ENCODE measurements at places on chromosomes 6 and 20. TPM values are rescaled to one million over a fixed set of nuclear protein-coding genes. Genes with fewer than 3 reads are reported as not detected.

DNA sequence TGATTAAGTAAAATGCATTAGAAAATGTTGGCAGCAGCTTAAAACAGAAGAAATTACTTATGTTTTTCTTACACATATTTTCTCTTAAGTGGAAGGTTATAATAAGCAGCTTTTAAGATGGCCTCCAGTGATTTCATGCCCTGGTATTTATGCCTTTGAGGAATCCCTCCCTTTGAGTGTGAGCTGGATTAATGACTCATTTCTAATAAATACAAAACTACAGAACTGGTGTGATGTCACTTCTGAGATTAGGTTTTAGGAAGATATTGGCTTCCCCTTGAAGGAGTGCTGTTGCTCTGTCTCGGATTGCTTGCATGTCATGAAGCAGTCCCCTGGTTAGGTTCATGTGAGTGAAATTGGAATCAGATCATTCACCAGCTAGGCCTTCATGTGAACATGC, 143.2 kb upstream of the EPHA7 start:
- DNase-seq, result no peak

SLC2A10 gene
- total RNA-seq, result 3.9 TPM

DNA sequence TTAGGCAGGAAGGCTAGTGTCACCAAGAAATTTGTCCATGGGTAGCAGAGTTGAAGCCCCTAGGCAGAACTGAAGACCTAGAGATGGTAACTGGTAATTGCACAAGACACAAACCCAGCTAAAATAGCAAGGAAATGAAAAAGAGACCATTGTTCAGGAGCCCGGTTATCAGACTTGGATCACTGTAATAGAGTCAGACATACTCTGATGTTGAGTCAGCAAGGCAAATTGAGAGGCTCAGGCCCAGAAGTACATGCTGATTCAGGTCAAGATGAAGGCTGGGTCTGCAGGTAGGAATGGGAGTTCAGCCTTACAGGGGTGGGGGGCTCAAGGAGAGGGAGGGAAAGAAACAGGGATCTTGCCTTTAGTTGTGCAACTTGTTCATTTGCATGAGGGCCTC, 6.5 kb upstream of the TMEM242 start:
- no peak for DNase-seq

DNA sequence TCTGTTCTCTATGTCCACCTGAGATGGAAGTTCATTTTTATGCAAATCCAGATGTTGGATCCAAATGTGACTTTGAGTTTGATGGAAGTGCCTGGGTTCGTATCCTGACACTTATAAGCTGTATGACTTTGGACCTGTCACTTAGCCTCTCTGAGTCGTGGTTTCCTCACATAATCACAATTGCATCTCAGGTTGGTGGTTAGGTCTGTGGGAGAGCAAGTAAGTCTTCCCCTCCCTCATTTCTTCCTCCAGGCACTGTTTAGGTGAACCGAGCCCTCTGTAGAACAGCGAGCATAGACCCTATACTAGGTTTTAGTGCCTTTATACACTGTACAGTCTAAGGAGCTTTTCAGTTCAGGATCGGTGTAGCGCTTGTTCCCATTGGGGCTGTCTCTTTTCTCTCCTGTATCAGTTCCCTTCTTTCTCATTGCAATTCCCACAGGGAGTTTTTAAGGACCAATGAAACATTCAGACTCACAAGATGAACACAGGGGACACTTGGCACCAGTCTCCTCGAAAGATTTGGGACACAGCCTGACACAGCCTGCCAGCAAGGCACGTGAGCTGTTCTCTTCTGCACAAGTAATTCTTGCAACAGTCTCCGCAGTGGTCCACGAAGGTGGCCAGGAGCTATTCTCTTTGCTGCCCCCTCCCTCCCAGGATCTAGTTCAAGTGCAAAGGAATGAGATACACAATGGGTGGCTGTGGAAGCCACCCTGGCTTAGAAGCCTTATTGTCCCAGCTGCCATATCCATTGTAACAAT, 11.8 kb downstream of the TOX2 start:
- no peak for DNase-seq

GRCh38 chr6:167578371-167578901, 248.3 kb upstream of the AFDN start:
- no peak for DNase-seq

GNAS-AS1 gene
- total RNA-seq, result 1.5 TPM

DNA sequence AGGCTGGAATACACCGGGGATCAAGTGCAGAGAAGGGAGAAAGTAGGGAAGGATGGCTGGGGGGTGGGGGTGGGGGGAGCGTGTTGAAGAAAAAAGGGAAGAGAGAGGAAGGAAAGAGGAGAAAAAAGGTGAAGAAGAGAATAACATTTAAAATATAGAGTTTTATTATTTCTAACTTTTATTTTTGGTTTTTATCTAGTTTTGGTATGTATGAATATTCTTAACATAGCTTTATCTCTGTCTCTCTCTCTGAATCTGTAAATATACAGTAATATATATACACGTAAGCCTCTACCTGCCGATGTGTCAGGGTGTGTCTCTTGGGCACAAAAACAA, 30.0 kb downstream of the HLA-F start:
- DNase-seq, result no peak

DNA sequence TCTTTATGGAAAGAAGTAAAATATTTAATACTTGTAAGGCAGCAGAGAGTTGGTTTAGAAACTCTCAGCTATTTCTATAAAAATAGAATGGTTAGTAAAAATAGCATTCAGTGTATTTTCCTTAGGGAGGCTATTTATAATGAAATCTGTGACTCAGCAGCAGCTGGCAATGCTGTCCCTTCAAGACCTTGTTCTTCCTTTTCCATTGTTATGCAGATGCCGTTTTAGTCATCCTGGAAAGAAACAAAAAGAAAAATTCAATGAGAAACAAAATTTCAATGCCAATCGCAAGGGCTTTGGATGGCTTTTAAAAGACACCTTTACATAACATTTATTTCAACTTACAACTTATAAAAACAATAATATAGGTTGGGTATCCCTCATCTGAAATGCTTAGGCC, 17.5 kb downstream of the MPC1 start:
- DNase-seq, result no peak

DNA sequence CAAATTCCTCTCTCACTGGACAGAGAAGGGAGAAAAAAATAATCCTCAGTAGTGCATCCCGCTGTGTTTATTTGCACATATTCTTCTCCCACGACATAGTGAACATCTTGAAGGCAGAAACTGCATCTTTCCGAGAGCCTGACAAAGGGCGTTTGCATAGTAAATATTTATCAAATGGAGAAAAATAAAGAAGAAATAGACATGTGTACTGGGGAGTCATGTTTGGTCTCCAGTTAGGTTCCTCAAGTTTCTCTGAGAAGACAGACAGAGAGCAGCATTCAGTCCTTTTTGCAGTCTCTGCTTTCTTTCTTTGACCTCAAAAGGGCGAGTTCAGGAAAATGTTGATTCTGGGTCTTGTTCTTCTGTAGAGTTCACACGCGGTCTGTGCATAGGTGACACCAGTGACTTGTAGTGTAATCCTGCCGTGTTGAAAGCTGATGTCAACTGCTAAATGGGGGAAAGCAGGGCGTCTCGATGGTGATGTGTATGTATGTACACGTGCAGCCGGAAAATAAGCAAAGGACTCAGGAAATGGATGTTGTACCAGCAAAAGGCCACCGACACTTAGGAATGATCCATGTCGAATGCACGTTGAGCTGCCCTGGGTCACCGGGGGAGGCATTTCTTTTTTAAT, 285.6 kb downstream of the ZNF217 start:
- no peak for DNase-seq

- DNase-seq, result no peak
Observed at GRCh38 chr20:24437196-24438082, 32.0 kb upstream of the SYNDIG1 start.

DNA sequence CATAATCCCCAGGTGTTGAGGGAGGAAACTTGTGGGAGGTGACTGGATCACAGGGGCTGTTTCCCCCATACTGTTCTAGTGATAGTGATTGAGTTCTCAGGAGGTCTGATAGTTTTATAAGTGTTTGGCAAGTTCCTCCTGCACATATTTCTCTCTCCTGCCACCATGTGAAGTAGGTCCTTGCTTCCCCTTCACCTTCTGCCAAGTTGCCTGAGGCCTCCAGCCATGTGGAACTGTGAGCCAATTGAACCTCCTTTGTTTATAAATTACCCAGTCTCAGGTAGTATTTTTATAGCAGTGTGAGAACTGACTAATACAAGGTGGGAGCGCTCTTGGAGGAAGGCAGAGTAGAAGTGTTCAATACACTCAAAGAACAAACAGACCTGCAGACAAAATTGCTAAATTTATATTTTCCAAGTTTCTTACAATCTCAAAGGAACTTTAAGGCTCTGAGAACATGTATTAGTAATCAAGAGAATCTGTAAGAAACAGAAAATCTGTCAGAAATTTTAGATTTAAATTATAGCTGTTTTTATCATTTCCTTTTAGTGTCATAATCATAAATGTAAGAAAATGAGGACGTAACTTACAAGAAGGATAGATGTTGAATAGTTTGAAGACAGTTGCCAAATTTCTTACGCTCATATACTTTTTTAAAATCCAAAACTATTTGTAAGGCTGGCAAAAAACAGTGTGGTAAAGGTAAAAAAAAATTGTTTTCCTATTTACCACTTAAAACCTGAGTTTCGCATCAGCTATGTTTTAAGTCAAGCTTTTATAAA, 77.7 kb downstream of the ASCC3 start:
- DNase-seq, result no peak

PRND gene
- not detected for total RNA-seq

DNA sequence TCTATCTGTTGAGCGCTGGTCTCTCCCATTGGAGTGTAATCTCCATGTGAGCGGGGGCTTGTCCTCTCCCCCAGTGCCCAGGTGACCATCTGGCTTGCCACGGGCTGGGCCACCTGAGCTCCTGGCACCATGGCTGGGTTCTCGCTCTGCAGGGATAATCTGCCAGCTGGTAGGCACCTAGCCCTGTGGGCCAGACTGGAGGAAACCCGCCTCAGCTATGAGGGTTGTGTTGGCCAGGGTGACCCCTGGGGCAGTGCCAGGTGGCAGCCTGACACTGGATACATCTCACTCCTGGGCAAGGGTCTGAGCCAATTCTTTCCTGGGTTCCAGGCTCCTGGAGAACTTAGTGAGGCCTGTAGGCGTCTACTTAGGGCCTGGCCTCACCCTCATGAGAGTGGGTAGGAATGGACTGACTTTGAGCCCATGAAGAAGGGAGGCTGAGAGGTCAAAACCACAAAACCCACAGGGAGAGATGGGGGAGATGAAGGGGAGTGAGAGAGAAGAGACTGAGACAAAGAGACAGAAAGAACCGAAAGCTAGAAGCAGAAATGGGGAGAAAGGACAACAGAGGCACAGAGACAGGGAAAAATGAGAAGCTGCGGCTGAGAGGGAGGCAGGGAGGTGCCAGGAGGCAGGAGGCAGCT, 5.8 kb upstream of the SLC52A3 start:
- DNase-seq, result no peak

DNA sequence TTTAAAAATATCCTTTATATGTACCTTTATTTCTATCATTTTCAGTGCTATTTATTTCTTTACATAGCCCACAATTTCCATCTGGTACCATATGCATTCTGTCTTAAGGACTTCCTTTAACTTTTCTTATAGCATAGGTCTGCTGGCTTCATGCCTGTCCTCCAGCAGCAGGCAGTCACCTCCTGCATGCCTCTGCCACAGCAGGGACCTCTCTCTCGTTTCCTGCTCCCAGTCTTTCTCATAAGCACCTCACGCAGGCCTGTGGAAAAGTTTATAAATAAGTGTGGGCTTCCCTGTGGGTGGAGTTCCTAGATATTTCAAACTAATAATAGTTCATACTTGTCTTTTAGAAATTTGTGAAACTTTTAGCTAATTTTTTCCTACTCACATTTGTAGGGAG, 133.9 kb downstream of the KCNQ5 start:
- no peak for DNase-seq

SLC22A16 gene
- not detected for total RNA-seq

- no peak for DNase-seq
Observed at GRCh38 chr6:80988892-80989291, 763.6 kb downstream of the TENT5A start.

DNA sequence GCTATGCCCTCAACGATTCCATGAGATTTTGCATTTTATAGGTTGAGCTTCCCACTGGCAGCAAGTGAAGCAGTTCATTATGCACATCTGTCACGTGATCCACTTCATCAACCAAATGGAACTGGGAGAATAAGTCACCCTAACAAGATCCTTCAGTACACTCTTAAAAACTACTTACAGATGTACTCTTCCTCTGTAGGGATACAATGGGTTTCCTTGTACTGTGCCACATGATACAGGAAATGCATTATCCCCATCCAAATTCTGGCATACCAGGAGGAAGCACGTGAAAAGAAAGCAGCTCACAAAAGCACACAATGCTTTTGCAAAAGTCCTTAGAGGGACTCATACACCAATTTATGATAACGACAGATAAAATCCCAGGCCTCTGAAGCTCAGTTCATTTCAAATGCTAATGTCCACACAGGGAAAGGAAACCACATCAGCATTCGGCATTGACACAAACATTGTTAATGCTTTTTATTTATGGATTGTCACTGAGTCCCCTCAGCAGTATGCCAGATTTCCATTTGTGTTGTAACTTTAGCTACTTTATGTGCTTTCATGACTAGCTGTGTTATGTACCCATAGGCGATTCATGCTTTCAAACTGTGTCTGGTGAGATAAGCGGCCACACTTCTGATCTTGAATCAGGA, 58.1 kb upstream of the REV3L start:
- DNase-seq, result no peak

CAGE1 gene
- total RNA-seq, result not detected

DNA sequence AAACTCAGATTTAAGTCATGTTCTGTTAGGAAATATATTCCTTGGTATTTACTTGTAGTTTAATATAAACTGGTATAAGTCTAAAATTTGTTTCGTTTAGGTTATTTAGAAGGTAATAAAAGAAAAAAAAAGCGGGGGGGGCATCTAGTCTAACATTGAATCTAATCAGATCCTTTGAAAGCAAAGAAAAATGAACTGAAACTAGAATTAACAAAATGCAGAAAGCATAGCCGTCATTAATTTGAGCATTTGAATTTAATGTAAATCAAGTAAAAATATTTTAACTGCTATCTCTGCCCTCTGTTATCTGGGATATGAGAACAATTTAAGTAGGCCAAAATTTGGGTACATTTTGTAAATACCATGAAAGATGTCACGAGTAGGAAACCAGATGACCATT, 54.1 kb downstream of the SNX9 start:
- DNase-seq, result no peak

DNA sequence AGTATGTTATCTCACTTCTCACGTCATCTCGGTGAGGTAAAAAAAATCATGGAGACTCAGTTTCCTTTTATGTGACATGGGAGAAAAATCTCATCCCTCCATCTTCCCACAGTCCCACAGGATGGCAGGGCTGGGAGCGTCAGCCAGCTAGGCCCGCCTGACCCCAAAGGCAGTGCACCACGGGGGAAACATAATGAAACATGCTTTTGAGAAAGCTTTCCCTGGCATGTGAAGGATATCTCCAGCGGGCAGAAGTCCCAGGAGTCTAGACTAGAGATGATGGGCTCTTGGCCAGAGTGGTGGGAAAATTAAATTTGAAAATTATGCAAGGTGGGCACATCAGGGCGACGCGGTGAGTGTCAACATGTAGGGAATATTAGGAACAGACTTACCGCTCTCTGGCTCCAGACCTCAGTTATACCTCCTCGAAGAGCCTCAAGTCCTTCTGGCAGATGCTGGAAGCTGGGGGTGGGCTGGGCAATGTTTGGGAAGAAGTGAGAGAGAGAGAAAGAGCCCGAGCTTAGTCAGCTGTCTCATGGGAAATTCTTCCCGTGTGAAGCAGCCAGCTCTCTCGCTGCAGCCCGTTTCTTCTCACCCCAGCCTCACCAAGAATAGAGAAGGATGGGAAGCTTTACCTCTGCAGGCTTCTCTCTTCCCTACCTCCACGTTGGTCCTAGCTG, 52.3 kb downstream of the MOCS1 start:
- DNase-seq, result peak; percentile 44

ACSS1 gene
- total RNA-seq, result 54.6 TPM
